ENCODE measurements at places on chromosomes 11 and 22. TPM values are rescaled to one million over a fixed set of nuclear protein-coding genes. Genes with fewer than 3 reads are reported as not detected.
A peak's percentile ranks its signal among the peaks of the same experiment; 100 is the strongest.

DNA sequence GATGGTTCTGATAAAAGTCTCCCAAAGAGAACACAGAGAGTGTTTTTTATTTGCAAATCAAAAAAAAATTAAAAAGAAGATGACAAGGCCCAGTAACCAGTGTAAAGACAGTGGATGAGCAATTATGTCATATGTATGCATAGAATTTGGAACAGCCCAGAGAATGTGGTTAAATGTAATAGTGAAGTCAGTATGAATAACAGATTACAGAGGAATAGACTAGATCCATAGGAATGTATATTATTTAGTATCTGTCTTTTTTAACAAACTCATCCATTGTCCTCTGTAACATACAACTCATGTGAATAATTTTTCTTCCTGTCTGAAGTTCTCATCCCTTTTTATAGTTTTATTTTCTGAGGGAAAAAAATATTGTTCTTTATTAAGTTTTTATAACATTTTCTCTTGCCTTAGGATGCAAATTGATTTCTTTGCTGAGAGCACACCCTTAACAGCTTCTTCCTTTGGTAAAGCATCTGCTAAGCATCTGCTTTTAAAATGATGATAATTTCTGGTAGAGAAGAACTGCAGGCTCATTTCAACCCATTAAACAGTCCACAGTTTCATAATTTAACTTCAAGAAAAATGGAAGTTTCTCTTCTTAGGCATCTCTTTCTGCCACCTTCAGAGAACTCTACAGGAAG is 266.5 kb upstream of the MTNR1B start:
- H3K36me3 ChIP-seq, result no peaks in the 10 kb centered on the region
- peak; percentile 17 for DNase-seq
- no peak overlapping the region for H3K27ac ChIP-seq
- H3K4me1 ChIP-seq, result peaks cover 2% of the 10 kb centered on the region

- no peak overlapping the region for H3K27ac ChIP-seq
- H3K4me3 ChIP-seq, result no peak overlapping the region
- H3K4me1 ChIP-seq, result peaks cover 8% of the 10 kb centered on the region
- H3K27me3 ChIP-seq, result no peaks in the 10 kb centered on the region
- peak; percentile 32 for DNase-seq
Measured at GRCh38 chr11:95339086-95339901, 108.3 kb upstream of the SESN3 start.

GRCh38 chr11:17411418-17411817 is 23.0 kb upstream of the KCNJ11 start:
- no peaks in the 10 kb centered on the region for H3K4me1 ChIP-seq
- no peak for DNase-seq
- no peak overlapping the region for H3K4me3 ChIP-seq

DNA sequence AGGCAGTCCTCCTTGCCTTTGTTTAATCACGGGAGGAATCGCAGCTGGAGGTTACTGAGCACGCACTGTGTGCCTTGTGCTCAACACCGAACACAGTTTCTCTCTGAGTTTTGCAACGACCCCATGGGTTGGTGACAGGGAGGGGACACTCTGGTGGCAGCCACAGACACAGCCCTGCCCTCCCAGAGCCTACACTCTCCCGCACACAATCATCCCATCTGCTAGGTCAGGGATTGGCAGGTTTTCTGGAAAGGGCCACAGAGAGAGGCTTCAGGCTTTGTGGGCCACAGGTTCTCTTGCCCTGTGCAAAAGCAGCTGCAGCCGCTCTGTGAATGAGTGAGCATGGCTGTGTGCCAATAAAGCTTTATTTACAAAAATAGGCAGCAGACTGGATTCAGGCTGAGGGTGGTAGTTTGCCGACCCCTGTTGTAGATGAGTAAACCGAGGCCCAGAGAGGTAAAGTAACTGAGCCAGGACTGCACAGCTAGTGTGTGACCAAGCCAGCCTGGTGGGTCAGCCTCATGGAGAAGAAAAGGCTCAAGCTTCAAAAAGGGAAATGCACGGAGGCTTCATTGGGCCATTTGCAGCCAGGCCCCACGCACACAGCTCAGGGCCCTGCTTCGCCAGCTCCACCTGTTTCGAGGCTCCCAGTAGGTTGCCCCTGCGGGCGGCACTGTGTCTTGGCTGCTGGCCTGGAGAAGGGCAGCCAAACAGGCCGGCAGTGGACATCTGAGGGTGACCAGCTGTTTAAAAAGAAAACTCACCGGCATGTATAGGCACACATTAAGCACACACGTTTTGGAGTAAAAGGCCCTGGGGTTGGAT is 16.3 kb downstream of the LTO1 start:
- peaks cover 8% of the 10 kb centered on the region for H3K36me3 ChIP-seq
- no peak overlapping the region for H3K4me3 ChIP-seq

- H3K36me3 ChIP-seq, result no peaks in the 10 kb centered on the region
- H3K4me1 ChIP-seq, result peaks cover 12% of the 10 kb centered on the region
- H3K27ac ChIP-seq, result no peak overlapping the region
- H3K27me3 ChIP-seq, result no peaks in the 10 kb centered on the region
- DNase-seq, result peak; percentile 56
- H3K4me3 ChIP-seq, result no peak overlapping the region
Measured at GRCh38 chr11:46827995-46828394, 18.1 kb downstream of the CKAP5 start.

- H3K27me3 ChIP-seq, result no peaks in the 10 kb centered on the region
- DNase-seq, result no peak
- H3K36me3 ChIP-seq, result no peaks in the 10 kb centered on the region
- H3K4me1 ChIP-seq, result peaks cover 3% of the 10 kb centered on the region
- no peak overlapping the region for H3K4me3 ChIP-seq
- no peak overlapping the region for H3K27ac ChIP-seq
Measured at GRCh38 chr22:31124811-31125465, 2.2 kb downstream of the INPP5J start.

GRCh38 chr11:90722552-90723190 is 499.8 kb upstream of the CHORDC1 start:
- H3K4me3 ChIP-seq, result no peak overlapping the region
- no peaks in the 10 kb centered on the region for H3K4me1 ChIP-seq
- no peaks in the 10 kb centered on the region for H3K27me3 ChIP-seq

- DNase-seq, result no peak
- no peaks in the 10 kb centered on the region for H3K36me3 ChIP-seq
- no peaks in the 10 kb centered on the region for H3K4me1 ChIP-seq
- no peak overlapping the region for H3K4me3 ChIP-seq
- no peaks in the 10 kb centered on the region for H3K27me3 ChIP-seq
- no peak overlapping the region for H3K27ac ChIP-seq
Measured at GRCh38 chr22:34972191-34972897, 93.6 kb upstream of the ISX start.

DNA sequence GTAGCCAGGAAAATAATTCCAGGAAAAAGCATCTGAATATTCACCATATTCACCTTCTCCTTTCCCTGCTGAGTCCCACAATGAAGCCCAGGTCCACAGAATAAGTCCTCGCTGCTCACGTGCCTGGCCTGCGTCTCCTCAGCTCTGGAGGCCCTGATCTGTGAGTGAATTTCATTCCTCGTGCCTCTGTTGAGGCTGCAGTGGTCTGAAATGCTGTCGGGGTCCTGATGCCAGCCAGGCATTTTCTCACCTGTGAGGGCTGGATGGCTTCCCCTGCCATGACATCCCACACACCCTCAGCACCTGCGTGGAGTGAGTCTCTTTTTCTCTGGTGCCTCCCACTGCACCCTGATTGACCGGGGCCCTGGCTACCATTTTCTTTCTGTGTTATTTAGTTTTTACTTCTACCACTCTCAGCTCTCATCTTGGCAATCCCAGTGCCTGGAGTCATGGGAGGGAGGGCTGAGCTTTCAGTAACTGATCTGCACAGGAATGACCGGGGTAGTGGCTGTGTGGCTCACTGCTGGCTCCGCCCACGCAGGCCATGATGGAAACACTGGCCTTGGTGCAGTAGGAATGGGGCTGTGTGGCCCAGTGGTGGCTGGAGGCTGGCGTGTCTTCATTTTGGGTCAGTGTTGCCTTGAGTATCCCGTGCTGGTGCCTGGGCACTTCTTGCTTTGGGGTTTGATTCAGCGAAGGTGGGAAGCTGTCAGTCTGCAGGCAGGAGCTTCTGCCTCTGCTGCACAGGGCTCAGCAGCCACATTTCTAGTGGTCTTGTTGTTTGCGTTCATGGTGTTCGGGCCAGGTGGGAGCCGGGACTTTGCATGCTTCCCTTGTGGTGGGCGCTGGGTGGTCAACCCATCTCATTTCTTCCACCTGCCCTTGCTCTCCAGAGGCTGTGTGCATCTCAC is 807.2 kb downstream of the TBC1D22A start:
- no peaks in the 10 kb centered on the region for H3K27me3 ChIP-seq
- H3K27ac ChIP-seq, result no peak overlapping the region
- H3K4me1 ChIP-seq, result no peaks in the 10 kb centered on the region
- H3K36me3 ChIP-seq, result no peaks in the 10 kb centered on the region
- no peak for DNase-seq
- H3K4me3 ChIP-seq, result no peak overlapping the region

DNA sequence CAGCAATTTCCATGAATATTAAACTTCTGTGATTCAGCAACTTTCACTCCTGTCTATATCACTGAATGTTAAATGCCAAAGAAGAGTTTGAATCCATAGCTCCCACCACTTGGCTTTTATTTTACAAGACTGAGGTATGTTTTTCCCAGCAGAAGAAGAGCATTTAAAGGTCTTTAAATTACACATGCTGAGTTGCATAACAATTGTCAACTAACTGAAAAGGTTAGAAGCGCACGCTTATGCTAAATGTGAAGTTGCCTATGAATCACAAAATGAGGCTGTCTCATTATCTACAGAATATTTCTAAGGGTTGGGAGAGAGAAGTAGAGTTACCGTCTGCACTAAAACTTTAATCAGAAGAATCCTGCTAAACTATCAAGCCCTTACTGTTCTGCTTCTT is 1086.3 kb downstream of the FAM181B start:
- H3K27me3 ChIP-seq, result no peaks in the 10 kb centered on the region
- no peaks in the 10 kb centered on the region for H3K4me1 ChIP-seq
- no peak overlapping the region for H3K27ac ChIP-seq
- no peak overlapping the region for H3K4me3 ChIP-seq
- no peaks in the 10 kb centered on the region for H3K36me3 ChIP-seq

GRCh38 chr11:64384981-64385944 is 26.3 kb downstream of the RPS6KA4 start:
- no peaks in the 10 kb centered on the region for H3K27me3 ChIP-seq
- H3K4me3 ChIP-seq, result no peak overlapping the region
- H3K4me1 ChIP-seq, result no peaks in the 10 kb centered on the region
- H3K36me3 ChIP-seq, result no peaks in the 10 kb centered on the region

DNA sequence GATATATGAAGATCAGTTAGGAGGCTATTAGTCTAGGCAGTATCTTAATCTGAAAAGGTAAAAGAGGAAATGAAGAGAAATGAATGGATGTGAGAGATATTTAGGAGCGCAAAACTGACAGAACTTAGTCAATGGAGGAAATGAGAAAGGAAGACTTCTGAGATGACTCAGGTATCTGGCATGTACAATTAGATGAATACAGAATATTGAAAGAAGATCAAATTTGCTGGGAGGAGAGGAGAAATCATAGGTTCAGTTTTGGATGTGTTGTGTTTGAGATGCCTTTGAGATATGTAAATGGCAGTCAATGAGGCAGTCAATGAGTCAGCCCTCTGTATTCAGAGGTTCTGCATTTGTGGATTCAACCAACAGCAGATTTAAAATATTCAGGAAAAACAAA is 42.9 kb upstream of the GAB2 start:
- H3K4me3 ChIP-seq, result no peak overlapping the region
- H3K27me3 ChIP-seq, result no peaks in the 10 kb centered on the region
- no peaks in the 10 kb centered on the region for H3K36me3 ChIP-seq

DNA sequence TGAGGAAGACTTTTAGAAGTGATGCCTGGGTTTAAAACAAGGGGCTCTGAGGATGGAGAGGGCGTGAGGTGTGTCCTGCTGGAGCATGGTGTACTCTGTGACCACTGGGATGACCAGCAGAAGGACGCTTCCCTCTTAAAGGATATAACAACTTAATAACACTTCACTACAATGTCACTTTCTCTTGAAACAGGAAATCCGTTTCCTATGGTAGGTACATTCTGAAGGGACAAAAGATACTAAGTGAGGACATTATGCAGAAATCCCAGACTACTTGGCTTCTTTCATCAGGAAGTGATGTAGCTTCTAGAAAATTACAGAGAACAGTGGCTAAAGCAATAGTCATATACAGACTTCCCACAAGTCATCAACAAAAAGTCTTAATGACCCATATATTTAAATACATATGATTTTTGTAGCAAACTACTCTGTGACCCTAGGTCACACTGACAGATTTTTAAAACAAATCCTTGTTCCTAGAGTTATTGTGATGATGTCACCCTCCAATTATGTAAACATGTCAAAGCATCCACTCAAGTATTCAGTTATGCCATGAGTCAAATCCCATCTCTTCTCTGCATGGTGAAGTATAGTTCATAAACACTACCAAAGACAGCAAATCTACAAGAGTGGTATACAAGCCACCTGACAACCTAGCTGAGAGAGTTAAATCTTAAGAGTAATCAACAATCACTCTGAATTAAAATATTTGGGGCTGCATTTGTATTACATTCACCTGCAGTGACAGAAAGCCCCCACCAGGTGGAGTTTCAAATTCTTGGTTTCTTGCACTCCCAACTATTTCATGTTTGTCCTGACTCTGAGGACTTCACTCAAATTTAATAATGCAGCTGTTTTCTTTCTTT is 32.8 kb downstream of the PITPNB start:
- peaks cover 28% of the 10 kb centered on the region for H3K4me1 ChIP-seq
- peak; percentile 94 for DNase-seq
- H3K36me3 ChIP-seq, result peaks cover 4% of the 10 kb centered on the region
- H3K27me3 ChIP-seq, result no peaks in the 10 kb centered on the region
- H3K27ac ChIP-seq, result peak overlapping the region; percentile 81
- no peak overlapping the region for H3K4me3 ChIP-seq

P2RY2 gene
- total RNA-seq, result under 0.01 TPM

PIWIL4 gene
- total RNA-seq, result 3.3 TPM

ACTN3 gene
- not detected for total RNA-seq

TXN2 gene
- 20.5 TPM for total RNA-seq

C22orf31 gene
- total RNA-seq, result 0.17 TPM

Measured in fibroblast of lung (primary cell).